ENCODE measurements at places on chromosomes 1 and 21.

DNA sequence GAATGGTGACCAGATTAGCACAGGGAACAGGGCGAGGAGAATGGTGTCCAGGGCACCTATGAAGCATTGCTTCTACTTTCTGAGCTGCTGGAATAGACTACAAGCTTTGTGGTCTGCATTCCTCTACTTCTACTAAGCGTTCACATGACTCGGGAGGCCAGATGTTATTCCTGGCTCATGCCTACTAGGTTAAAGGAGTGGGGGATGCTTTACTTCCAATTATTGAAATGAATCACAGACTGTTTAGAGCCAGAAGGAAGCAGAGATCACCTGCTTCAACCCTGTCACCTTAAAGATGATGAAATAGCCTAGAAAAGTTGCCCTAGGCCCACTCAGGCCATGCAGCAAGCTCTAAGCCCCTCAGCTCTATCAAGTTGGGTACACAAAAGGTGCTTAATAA, 633.5 kb downstream of the KIF26B start:
- DNase-seq, result no peak

GRCh38 chr1:36322786-36323635, 434 bp downstream of the EVA1B start:
- peak; percentile 35 for DNase-seq

- no peak for DNase-seq
These were observed 3.6 kb upstream of the SERBP1 start for GRCh38 chr1:67433837-67434236.

GRCh38 chr1:14800014-14800413, 201.5 kb downstream of the KAZN start:
- no peak for DNase-seq

DNA sequence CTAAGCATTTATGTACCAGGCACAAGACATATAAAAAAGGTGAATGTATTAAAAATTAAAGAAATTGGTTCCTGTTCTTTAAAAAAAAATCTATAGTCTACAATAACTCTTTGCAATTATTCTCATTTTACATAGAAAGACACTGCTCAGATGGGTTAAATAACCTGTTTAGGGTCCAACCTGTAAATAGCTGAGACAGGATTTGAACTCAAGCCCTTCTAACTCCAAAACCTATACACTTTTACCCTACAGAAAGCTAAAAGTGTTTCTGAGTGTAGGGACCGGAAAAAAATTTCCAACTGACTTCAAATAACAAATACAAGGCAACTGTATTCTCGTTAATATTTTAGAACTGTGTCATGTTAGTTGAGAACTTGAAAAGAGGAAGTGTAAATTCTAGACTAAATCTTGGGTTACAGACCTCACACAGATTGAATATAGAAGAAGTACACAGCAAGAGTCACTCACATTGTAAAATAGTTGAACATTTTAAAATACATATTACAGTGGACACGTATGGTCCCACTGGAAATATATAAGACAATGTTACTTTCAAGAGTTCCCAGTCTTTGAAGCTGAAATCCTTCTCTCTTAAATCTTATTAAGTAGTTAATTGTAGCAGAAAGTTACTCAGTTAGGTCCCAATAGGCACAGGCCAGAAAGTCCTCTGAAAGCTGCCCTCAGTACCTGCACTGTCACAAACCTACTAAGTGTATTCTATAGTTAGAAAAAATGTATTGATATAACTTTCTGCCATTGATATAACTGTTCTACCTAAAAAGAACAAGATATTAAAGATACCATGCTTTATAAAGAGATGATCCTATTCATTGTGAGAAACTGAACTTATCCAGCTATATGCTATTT, 7.3 kb downstream of the EDEM3 start:
- DNase-seq, result no peak

Measured in pancreas (tissue), 10 donors.